ENCODE measurements at places on chromosomes 2 and 18.

DNA sequence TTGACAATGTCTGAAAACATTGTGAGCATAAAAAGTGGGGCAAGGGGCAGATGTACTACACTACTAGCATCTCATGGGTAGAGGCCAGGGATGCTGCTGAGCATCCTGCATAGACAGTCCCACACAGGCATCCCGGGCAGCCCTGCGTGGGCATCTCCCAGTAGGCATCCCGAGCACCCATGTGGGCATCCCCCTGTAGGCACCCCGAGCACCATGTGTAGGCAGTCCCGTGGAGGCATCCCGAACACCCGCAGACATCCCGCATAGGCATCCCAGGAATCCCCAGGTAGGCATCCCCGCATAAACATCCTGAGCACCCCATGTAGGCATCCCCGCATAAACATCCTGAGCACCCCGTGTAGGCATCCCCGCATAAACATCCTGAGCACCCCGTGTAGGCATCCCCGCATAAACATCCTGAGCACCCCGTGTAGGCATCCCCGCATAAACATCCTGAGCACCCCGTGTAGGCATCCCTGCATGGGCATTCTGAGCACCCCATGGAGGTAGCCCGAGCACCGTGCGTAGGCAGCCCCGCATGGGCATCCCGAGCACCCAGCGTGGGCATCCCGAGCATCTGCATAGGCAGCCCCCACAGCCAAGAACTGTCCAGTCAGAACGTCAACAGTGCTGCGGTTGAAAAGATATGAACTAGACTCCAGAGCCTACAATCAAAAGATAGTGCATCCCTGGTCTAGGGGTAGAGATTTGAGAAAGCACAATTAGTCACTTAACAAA is 273.5 kb downstream of the NBAS start:
- H3K36me3 ChIP-seq, result peaks cover 59% of the 10 kb centered on the region
- no peak overlapping the region for H3K4me3 ChIP-seq
- DNase-seq, result no peak
- H3K4me1 ChIP-seq, result no peaks in the 10 kb centered on the region
- no peak overlapping the region for H3K27ac ChIP-seq

- no peak overlapping the region for H3K27ac ChIP-seq
- H3K36me3 ChIP-seq, result no peaks in the 10 kb centered on the region
- peaks cover 7% of the 10 kb centered on the region for H3K4me1 ChIP-seq
- DNase-seq, result no peak
These were observed 388.9 kb downstream of the ALK start for GRCh38 chr2:29532436-29532835.

- no peak for DNase-seq
- H3K36me3 ChIP-seq, result no peaks in the 10 kb centered on the region
- H3K27ac ChIP-seq, result no peak overlapping the region
These were observed 312.3 kb downstream of the PRKCE start for GRCh38 chr2:45963816-45964215.

GRCh38 chr2:15886231-15886630 is 54.1 kb upstream of the MYCN start:
- H3K27ac ChIP-seq, result no peak overlapping the region
- DNase-seq, result no peak
- no peaks in the 10 kb centered on the region for H3K36me3 ChIP-seq
- H3K27me3 ChIP-seq, result no peaks in the 10 kb centered on the region
- no peak overlapping the region for H3K4me3 ChIP-seq

DNA sequence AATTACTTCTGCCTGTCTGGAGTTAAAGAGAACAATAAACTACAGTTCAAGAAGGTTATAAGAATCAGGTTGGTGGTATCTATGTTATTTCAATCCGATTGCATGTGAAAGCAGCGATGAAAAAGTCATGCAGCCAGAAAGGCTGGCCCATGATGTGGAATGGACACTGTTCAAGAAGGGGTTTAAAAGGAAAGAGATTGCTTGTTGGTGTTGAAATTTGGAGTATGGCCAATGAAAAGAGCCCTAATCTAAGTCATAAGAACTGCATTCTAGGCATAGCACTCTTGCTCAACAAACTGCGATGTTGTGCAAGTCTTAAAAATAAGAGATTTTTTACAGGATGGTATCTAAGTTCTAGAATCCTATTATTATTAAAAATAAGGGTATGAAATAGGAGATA is 61.3 kb downstream of the EFEMP1 start:
- H3K4me3 ChIP-seq, result no peak overlapping the region
- no peaks in the 10 kb centered on the region for H3K27me3 ChIP-seq
- no peaks in the 10 kb centered on the region for H3K4me1 ChIP-seq
- DNase-seq, result no peak
